Transverse colon (tissue), 4 donors: ENCODE measurements at places on chromosomes 2 and 18.

DNA sequence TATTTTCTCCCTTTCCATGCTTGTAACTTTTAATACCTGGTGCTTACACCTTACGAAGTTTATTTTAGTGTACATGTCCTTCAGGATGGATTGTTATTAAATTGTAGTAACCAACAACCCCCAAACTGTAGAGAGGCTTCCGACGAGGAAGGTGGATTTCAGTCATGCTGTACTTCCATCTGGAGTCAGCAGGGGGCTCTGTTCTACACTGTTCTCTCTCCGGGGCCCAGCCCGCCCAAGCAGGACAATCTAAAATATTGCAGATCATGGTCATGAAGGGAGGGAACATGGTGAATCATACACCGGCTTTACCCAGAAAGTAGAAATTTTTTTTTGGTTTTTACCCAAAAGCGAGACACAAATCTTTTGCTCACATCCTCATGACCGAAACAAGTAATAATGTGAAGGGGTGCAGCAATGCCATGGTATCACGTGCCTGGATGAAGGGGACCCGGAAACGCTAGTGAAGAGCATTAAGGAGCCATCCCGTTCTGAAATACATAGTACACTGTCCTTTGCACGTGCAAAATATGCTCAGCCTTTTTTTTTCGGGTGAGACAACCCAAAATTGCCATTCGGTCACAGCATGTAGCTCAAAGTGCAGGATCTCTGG, 884.8 kb downstream of the EPHA4 start:
- DNase-seq: peak; percentile 75

DNA sequence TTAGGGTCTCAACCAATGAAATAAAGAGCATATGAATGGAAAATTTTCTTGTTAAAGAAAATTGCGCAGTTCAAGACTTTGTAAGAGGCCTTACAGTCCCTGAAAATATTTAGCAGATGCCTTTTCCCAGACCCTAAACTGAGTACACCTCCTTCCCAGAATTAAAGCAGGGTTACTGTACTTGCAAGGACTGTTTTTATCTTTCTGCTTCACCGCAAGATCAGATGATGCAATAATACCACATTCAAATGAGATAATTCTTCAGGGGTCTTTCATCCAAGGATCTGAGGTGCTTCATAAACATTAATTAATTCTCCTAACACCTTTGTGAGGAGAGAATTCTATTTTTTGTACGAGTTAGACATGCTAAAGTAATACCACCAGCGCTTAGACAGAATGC, 1071.8 kb upstream of the PIK3C3 start:
- no peak for DNase-seq

DNA sequence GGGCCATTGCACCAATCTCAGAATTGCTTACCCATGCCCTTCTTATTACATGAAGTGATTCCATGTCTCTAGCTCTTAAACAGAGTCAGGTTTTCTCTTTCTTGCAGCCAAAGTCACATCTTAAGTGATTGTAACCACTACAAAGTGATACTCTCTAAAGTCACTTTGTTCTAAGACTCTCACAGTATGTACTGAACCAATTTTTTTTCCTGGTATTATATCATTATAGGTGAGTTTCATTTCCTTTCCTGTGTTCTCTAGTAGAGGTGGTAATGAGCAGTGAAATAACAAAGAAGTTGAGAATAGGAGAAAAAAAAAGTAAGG, 66.3 kb upstream of the DARS1 start:
- no peak for DNase-seq

DNA sequence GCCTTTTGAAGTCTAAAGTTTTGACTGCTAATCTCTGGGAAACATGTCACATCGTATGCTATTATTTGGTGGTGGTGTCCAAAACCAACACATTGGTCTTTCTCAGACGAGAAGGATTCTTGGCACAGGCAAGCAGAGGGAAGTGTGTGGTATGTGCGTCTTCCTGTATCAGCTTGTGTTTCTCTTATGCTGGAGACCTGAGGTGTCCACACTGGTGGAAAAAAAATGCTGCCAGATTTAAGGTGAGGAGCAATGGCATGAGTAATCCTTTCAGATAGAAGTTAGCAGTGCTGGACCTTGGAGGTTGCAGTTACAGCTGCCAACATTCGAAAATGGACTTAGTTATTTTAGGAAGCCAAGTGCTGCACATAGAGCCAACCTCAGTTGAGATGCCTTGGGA, 11.7 kb upstream of the FHL2 start:
- DNase-seq: no peak

- DNase-seq: no peak
These were observed 168.3 kb upstream of the POU3F3 start for GRCh38 chr2:104685591-104685990.

DNA sequence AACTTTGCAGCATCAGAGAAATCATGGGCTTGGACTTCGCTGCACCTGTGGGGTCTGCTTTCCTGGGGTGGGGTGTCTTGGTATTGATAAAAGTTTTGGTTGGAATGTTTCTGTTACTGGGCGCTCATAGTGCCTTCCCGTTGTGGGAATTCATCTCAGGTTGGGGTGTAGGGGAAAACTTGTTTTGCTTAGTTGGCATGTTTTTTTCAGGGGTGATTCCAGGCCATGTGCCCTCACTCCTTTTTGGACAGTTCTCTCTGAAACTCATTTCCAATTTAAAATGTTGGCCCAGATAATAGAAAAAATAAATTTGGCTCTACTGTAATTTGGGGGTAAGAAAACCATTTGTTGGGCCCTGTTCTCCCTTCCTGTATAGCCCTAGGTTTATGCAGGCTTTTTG, 1.5 kb downstream of the LTBP1 start:
- no peak for DNase-seq

DNA sequence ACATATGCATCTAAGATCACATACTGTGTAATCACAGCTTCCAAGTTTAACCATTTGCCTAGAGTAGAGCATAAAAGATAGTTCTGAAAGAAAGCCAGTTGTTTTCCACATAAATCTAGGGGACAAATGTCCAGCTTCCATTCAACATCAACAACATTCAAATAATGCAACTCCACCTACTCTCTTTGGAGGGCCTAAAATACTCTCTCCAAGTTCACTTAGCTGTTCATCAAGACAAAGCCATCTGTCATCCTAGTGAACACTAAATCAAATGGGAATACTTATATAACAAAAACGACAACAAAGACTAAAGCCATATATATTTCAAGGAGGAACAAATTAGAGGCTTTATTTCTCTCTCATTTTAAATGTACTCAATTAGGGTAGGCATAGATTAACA, 221.5 kb upstream of the CDH2 start:
- no peak for DNase-seq

- DNase-seq: no peak
These were observed 128.9 kb upstream of the ARL4C start for GRCh38 chr2:234625626-234626250.

GRCh38 chr2:40719414-40719813, 267.5 kb upstream of the SLC8A1 start:
- DNase-seq: no peak

GRCh38 chr2:240840435-240841060, 20.5 kb upstream of the KIF1A start:
- peak; percentile 41 for DNase-seq

DNA sequence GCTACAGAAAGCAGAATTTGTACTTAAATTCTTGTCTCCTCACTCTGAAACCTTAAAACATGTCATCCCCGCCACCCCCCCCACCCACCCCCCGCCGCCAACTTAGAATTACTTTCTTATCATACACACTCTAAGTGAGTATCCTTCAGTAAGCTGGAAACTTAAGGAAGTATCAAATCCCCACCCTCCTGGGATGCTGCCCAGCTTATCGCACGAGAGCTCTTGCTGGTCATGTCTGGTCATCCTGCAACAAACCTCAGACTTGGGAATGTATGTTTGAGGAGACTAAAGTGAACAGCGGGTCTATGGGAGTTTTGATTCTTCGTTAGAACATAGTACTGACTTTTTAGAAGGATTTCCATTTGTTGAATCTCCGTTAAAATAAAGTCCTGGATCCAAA, 203.3 kb downstream of the PTGR3 start:
- DNase-seq: no peak

DNA sequence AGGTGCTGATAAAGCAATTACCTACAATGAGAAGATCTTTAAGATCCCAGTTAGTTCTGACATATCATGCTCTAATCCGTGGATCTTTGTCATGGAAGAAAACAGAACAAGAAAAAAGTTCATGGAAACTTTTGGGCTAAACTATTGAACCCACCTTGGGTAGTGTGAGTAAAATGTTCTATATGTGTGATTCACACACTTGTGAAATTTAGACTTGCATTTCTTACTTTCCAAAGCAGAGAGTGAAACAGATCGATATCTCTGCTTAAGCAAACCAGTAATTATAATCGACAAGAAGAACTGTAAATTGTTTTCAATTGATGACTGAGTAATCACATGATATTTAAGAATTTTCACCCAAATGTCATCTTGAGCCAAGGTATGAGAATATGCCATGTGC, 214.2 kb downstream of the HRH4 start:
- DNase-seq: no peak

- peak; percentile 69 for DNase-seq
These were observed 137.2 kb downstream of the TRIM43 start for GRCh38 chr2:95728878-95729596.

DNA sequence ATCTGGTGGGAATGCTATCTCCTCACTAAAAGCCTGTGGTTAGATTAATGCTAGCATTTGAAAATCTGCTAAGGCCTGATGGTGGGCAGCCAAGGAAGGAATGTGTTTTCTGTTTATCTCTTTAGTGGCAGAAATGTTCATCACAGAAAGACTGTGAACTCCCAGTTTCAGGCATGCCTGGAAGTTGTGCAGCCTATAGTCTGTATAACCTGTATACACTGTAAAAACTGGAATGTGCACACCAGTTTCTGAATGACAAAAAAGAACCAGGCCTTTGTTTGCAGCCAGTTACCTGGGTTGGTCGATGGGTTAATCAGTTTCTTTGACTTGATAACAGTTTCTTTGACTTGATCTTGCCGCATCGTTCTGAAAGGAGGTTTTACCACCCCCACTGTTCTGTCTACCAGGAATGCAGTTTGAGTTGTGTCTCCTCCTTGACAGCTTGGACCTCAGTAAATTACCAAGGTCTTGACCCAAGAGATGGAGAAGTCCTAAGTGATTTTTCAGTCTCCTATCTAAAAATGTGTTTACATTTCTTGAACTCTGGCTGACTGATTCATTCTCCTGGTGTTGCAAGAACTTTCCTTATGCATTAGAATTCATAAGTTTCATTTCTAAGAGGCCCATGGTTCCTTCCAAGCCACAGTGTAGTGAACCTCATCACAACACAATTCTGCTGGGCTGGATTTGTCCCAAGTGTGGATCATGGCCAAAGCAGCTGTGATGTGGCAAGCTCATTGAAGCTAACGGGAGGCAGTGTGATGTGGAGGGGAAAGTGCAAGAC, 62.2 kb downstream of the KIAA2012 start:
- DNase-seq: peak; percentile 75

GRCh38 chr2:73685764-73686438, 43.7 kb upstream of the NAT8 start:
- peak; percentile 65 for DNase-seq

- DNase-seq: no peak
These were observed 846.9 kb upstream of the VRK2 start for GRCh38 chr2:57199663-57200062.

DNA sequence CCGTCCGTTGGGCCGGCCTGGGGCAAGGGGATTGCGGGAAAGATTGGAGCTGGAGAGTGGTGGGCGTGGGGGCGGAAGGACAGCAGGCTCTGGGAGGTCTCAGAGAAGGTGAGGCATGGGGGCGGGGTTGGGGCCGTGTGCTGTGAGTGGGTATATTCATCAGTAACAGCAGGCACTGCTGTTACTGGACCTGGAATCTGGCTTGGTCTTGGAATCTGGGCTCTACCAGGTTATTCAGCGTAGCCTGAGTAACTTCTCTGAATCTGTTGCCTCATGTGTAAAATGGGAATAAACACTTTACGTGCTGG, 435 bp downstream of the RNF181 start:
- DNase-seq: no peak
